CD4-positive, alpha-beta T cell treated with Interleukin-12 subunit alpha and Interleukin-12 subunit beta, for 1 hour (primary cell): ENCODE measurements at places on chromosomes 2 and 18.

- no peak for DNase-seq
Measured at GRCh38 chr2:71749671-71750101, 296.3 kb downstream of the DYSF start.

DNA sequence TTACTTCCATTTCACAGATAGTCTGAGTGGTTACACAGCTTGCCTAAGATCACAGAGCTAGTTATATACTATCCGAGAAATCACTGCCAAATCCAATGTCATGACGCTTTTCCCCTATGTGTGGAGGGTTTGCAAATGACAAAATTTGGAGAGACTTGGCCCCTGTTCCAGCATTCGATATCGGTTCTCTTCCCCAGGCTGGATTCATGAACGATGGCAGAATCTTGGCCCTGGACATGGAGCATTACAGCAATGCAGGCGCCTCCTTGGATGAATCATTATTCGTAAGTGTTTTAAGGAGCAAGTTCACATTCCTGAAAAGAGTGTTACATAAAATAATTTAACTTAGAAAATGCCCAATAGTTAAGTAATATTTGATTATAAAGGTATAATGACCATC lies 55.1 kb downstream of the AOX1 start:
- DNase-seq = no peak

GRCh38 chr18:3821524-3821923 lies 371.6 kb downstream of the TGIF1 start:
- no peak for DNase-seq

DNA sequence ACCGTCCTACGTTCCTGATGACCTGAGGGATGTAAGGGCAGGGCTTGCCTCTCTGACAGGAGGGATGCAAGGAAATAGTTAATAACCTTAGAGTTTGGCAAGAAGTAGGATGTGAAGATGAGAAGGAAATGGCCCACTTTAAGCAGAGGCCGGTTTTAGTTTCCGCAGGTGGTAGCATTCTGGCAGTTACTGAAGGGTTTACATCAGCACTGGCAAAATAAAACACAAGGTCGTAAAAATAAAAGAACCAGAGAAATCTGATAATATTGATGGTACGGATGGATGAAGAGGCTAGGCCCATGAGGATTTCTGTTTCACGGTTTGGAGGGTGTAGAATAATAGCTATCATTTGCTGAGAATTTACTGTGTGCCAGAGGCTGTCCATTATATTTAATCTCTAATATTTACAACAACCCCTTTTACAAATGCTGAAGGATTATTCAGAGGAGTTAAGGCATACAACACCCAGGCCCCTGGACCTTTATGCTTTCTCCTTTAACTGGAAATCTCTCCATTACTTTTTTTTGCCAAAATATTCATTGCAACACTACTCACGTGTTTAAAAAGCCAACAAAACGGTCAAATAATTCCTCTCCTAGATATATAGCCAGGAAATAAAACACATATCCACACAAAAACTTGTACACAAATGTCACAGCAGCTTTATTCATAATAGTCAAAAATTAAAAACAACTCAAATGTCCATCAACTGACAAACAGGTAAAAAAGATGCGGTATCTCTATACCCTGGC lies 28.5 kb downstream of the DAPL1 start:
- no peak for DNase-seq

DNA sequence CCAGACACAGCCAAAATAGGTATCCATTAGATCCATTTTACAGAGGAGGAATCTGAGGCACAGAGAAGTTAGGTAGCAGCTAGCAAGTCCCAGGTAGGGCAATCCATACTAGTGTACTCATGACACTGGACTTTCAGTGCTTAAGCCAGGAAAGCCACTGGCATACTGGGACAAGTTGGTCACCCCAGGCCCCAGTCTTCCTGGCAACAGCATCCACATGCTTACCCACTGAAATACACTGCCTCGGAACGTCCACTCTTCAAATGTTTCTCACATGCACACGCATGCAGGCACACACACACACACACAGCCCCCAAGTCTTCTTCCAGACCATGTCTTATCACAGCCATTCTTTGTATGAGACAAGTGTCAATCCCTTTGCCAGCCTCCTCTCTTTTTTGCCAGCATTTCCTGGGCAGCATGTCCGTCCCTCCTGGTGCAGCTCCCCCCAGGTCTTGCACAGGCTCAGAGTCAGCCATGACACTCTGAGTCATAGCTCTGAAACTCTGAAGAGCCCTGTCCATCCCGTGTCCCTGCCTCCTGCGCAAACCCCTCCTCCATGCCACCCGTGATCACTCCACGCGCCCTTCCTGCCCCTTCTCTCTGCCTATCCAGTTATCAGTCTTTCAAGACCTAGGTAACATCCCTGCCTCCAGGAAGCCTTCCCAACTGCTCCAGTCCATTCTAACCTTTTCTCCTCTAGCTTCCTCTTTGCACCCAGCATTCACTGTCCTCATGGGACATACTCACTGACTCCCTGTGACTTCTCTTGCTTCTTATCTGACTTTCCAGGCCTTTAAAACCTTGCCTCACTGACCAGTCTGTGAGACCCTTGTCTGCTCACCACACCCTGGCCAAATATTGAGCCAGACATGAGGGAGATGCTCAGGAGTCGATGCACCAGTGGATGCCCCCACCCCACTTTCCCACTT lies 10.9 kb upstream of the TEX261 start:
- DNase-seq = no peak

GRCh38 chr2:216312441-216312840 lies 59.8 kb downstream of the MARCHF4 start:
- DNase-seq = no peak

DNA sequence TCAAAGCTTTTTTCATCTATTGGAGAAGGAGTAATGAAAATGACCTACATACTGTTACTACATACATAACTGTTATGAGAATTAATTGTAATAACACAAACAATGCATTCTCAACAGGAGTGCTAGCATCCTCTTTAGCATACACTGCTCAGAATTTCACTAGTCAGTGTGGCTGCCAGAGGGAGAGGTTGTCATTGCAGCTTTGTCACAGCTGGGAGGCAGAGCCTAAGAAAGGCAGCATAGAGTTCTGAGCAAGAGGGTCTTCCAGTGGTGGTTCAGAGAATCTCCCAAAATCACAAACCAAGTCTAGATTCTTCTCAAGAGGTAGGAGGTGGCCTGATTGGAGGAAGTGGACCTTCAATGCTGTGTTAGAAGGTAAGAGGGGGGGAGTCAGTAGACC lies 286.7 kb upstream of the CYRIA start:
- DNase-seq = no peak

GRCh38 chr2:1730015-1730927 lies 14.0 kb downstream of the PXDN start:
- DNase-seq = no peak

DNA sequence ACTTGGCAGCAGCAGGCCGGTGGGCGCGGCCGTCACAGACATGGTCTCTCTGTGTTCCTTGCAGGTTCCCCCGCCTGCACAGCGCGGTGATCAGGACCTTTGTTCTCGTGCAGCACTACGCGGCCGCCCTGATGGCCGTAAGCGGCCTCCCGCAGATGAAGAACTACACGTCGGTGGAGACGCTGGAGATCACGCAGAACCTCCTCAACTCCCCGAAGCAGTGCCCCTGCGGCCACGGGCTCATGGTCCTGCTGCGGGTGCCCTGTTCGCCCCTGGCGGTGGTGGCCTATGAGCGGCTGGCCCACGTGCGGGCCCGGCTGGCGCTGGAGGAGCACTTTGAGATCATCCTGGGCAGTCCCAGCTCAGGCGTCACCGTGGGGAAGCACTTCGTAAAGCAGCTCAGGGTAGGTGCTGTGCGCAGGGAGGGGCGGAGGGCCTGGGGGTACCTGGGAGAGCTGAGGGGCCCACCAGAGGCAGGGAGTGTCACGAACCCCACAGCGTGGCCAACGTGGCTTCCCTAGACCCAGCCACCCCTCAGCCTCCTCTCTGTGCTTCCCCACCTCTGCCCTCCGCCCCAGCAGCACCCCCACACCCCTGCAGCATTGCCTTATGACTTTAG lies 59.3 kb downstream of the NTSR2 start:
- DNase-seq = no peak

DNA sequence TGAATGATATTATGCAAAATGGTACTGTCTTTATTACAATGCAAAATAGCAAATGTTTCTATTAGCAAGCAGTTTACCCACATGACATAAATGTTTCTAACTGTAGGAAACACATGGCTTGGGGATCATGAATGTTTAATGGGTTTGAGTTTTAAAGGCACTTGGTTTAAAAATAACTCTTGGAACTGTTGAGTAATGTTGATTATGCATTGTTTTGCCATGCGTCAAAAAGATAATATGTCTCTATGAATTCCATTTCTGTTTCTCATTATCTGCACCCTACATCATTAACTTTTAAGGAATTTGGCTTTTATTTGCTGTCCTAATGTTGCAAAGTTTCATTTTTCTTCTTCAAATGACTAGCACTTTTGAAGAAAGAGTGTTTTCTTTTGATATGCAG lies 1355.5 kb downstream of the SUCLG1 start:
- no peak for DNase-seq

GRCh38 chr2:78553866-78554647 lies 471.4 kb upstream of the REG3G start:
- no peak for DNase-seq

DNA sequence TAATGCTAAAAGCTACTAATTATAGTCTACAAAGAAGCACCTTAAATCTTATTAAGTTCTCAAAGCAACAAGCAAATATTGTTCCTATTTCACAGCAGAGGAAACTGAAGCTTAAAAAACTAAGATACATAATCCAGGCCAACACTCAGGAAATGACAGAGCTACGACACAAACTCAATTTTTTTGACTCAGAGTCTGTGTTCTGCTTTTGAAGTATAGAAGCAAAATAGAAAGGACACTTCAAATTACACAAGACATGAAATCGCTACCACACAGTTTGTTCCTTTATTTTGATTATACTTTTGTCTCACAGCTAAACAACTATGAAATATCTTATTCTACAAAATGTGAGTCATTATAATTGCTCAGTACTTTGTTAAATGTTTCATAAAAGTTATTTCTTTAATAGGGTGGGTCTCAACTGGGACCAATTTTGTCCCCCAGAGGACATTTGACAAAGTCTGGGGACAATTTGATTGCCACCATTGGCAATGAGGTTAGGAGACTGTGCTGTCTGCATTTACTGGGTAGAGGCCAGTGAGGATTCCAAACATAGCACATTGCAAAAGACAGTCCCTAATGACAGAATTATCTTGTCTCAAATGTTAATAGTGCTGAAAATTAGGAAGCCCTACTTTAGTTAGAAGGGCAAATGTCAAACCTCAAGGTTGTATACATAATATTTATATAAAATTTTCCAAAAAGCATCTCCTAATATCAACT lies 101.5 kb upstream of the GRB14 start:
- no peak for DNase-seq

DNA sequence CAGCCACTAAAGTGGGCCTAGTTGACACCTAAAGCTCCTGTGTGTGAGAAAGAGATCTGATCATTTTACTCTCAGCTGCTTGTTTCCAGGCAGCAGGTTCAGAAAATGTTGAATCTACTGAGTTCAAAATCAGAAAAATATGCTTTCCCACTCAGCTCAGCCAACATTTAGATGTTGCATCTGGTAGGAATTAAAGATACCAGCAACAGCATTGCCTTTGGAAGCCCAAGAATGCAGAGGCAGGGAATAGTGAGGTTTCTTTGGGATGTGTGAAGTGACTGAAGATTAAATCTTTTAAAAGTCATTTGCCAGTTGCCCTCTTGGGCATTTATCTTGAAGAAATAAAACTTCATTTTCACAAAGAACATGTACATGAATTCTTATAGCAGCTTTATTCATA lies 33.9 kb upstream of the DOCK10 start:
- no peak for DNase-seq

GRCh38 chr2:45739796-45740485 lies 88.5 kb downstream of the PRKCE start:
- no peak for DNase-seq

DNA sequence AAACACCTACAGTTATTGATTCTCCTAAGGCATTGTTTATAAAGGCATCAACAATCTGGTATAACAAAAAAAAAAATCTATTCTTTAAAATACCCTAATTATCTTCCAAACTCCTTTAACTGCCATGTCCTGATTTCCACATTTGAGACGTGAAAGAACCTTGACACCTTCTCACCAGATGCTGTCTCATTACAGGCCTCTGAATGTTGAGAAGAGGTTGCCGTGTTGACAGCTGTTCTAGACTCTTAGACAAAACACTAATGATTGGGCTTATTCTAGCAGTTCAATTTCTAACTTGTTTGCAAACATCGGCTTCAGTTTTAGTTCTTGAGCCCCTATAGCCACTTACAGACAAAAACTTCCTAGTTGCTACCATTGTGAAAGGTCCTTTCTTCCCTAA lies 988.8 kb downstream of the LRP1B start:
- no peak for DNase-seq

GRCh38 chr2:241843321-241844065 lies 15.2 kb downstream of the PDCD1 start:
- DNase-seq = no peak

DNA sequence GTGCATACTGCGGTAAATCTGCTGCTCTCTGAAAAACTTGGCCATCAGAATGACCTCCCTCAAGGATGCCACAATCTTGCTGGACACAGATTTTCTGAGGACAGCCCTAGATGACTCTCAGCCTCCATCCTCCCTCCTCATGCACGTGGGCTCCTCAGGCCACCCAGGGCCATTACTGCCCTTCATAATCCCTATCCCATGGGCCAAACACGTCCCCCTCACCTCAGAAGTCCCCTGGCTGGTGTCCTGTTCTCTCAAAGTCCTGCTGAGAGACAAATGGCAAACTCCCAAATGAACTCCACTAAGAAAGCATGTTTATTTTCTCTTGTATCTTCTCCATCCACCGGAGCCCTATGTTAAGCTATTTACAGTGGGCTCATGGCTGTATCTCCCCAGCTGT lies 125.7 kb downstream of the MRO start:
- no peak for DNase-seq

DNA sequence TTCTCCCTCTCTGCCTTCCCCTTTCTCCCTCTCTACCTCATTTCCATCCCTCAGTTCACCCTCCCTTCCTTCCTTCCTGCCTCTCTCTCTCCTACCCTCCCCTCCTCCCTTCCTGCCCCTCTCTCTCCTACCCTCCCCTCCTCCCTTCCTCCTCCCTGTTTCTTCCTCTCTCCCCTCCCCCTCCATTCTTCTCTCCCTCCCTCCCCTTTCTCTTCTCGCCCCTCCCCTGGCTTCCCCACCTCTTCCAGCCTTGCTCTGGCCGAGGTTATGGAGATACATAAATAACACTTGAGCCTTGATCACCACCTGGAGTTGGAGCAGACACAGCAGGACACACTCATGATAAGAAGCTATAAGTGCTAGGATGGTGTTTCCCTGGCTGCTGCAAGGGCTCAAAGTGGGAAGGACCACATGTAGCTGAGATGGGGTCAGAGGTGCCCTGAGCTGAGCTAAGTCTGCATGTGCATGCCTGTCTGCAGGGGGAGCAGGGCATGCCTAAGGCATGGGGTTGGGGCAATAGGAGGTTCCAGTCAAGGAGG lies 326.1 kb upstream of the HS6ST1 start:
- no peak for DNase-seq

GRCh38 chr18:27400001-27400400 lies 214.9 kb upstream of the CHST9 start:
- DNase-seq = no peak

DNA sequence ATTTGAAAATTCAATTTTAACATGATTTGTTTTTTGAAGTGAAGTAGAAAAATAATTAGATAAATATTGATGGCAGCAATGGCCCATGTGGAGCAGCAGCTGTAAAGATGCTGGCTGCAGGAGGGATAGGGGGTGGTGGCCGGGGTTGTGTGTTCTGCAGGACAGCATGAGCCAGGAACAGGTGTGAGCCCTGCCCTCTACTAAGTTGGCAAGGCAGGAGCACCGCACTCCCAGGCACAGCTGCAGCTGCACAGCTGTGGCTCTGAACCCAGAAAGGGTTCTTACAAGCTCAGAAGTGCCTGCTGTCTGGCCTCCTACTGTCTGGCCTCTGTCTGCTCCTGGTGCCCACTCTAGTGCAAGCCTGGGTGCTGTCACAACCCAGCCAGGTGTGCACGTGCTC lies 10.0 kb upstream of the DUSP19 start:
- DNase-seq = no peak
